ENCODE measurements at places on chromosomes 16 and 17.

GRCh38 chr17:8392674-8393469, 4.8 kb downstream of the RNF222 start:
- no peak for DNase-seq

GRCh38 chr16:57297856-57298255, 13.4 kb upstream of the PLLP start:
- DNase-seq, result no peak

GRCh38 chr17:73647301-73647695, 3.1 kb upstream of the SDK2 start:
- no peak for DNase-seq

GRCh38 chr17:49576917-49577649, 1.4 kb downstream of the NXPH3 start:
- DNase-seq, result no peak

DNA sequence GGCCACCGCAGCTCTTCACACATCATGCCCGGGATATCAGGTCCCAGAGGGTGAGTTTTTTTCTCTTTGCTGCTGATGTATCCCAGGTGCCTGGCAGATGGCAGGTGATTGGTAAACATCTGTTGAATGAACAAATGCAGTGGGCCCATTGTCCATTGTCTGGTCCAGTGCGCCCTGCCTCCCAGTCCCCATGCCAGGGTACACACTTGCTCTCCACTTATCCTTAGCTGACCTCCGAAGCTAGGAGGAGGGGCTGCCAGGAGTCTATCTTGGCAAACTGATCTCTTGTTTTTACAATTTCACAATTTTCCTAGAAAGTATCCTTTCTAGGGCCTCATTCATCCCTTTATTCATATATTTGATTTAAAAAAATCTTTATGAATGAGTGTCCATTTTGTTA, 196.0 kb downstream of the RAB11FIP4 start:
- DNase-seq, result no peak

- no peak for DNase-seq
Observed at GRCh38 chr17:44601539-44601938, 44.3 kb downstream of the FZD2 start.

- DNase-seq, result no peak
Observed at GRCh38 chr17:69724238-69724637, 309.7 kb downstream of the MAP2K6 start.

- DNase-seq, result no peak
Observed at GRCh38 chr16:66459878-66460277, 32.8 kb downstream of the BEAN1 start.

GRCh38 chr17:40611840-40612474, 35.7 kb downstream of the SMARCE1 start:
- no peak for DNase-seq

DNA sequence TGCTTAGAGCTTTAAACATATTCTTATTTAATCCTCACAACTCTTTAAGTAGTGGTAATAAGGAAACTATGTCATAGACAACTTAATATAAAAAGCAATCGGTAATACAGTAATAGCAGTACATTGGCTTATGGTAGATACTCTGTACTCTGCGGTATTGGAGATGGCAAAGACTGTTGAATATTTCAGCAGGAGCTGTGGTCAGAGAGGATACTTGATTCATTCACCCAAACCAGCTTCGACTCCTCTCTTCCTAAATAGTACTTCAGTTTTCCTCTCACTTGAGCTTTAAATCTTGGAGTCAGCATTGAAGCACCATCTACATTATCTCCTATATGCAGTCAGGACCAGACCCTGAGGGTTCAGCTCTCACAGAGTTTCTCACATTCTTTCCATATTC, 169.3 kb downstream of the CYB561 start:
- no peak for DNase-seq

DNA sequence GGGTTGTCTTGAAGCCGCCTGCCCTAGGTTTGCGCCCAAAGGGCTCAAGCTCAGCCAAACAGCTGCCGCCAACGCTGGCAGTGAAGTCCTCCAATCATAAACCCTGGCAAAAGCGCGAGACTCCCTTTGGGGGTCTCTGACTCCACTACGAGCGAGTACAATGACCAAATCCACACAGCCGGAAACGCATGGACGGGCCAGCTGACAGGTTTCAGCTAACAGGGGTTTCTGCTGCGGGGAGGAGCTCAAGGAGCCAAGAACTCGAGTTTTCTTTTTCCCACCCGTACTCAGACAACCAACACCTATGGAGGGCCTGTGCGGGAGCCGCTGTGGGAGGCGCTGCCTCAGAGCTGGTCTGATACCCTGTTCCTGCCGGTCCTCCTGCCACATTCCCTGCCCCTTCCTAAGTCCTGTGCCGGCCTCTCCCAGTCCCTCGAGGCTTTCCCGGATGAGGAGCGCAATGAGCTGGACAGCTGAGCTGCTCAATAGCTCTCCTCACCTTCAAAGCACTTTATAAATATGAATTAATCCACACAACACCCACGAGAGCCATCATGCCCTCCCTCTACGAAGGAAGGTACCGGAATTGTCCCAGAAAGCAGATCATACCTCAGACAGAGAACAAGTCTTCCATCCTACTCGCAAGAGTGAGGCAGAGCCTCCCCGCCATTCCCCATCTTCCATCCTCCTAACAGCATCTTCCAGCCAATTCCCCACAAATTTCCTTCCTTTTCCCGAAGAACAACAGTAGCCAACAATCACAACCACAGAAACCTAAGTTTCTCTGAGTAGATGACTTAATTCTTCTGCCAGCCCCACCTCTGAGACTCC, 6.1 kb downstream of the ABR start:
- no peak for DNase-seq

- no peak for DNase-seq
Observed at GRCh38 chr17:55086635-55087058, 118.1 kb downstream of the STXBP4 start.

GRCh38 chr17:73759324-73759723, 115.1 kb upstream of the SDK2 start:
- no peak for DNase-seq

- DNase-seq, result no peak
Observed at GRCh38 chr17:14004927-14005620, 64.2 kb upstream of the COX10 start.

DNA sequence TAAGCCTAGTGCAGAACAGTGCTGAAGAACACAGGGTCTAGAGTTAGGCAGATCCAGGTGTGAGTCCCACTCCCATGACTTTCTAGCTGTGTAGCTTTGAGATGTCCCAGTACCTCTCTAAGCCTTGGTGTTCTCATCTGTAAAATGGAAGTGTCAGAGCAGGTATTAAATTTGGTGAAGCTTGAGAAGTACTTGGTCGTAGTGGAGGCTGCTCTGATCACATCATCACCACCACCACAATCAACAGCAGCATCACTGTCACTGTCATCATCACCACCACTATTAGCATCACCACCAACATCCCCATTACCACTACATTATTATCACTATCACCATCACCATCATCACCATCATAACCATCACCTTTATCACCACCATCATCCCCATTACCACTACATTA, 132.1 kb downstream of the CMIP start:
- no peak for DNase-seq

GRCh38 chr17:80182118-80182844, 12.5 kb downstream of the CARD14 start:
- no peak for DNase-seq

- DNase-seq, result no peak
Observed at GRCh38 chr17:73396431-73397277, 84.9 kb upstream of the CDC42EP4 start.

DNA sequence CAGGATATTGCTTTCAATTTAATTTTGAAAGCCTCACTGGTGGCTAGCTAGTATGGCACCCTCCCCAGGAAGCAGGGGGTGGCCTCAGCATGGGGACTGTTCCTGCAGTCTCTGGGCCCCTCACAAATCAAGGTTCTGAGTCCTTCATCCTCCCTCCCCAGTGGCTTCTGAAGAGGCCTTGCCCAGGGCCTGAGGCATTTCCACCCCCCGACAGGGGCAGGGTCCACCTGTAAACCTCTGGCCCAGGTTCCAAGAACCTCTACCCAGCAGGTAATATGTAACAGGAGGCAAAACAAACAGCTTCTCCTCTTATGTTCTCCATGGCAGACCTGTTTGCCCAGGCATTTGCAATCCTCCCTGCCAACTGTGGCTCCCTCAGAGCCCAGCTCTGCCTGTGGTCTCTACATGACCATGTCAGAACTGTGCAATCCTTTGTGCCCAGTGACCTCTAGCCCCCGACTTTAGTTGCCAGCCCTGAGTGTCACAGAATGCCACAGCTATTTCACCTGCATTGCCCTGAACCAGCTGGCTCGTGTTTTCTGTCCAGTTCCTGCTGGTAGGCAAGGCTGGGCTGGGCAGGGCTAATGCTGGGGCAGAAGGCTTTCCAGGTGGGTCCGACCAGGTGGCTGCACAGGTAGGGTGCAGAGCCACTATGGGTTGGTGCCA, 14.3 kb downstream of the ACSF2 start:
- no peak for DNase-seq

- DNase-seq, result no peak
Observed at GRCh38 chr17:17227608-17228520, 9.1 kb downstream of the FLCN start.

GRCh38 chr17:52297230-52298010, 138.9 kb upstream of the CA10 start:
- DNase-seq, result no peak

DNA sequence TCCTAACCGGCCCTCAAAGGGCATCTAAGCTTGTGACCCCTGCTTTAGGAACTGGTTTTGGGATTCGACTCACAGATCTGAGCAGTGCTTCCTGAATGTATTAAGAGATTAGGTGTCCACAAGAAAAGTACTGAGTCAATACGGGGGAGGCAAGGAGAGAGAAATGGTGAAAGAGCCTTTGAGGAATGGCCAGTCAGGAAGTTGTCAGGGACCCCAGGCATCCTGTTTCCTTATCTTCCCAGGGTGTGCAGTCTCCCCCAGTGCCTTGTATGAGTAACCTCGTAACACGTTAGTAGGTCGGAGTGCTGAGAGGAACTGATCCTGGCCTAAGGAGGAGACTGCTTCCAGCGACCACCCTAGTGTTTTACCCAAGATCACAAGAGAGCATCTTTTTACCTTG, 16.4 kb upstream of the TMED6 start:
- no peak for DNase-seq

DNA sequence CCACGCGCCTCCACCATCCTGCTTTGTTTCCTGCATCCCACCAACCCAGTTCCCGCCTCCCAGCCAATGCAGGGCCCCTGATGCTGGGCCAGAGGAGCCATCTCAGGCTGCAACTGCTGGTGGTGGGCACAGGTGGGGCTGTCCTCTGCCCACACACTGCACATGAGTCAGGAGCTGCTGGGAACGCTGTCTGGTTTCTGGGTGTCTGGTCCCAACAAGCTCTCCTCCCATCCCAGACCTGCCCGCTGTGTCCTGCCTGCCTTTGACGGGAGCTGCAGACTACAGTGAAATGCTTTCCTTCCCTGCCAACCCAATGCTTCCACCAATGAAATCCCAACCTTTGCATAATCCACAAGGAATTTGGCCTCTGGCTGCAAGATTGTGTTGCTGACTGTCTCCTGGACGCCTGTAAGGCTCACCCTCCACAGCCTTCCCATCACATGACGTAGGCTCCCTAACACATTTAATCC, 98.9 kb downstream of the N4BP1 start:
- DNase-seq, result no peak

DNA sequence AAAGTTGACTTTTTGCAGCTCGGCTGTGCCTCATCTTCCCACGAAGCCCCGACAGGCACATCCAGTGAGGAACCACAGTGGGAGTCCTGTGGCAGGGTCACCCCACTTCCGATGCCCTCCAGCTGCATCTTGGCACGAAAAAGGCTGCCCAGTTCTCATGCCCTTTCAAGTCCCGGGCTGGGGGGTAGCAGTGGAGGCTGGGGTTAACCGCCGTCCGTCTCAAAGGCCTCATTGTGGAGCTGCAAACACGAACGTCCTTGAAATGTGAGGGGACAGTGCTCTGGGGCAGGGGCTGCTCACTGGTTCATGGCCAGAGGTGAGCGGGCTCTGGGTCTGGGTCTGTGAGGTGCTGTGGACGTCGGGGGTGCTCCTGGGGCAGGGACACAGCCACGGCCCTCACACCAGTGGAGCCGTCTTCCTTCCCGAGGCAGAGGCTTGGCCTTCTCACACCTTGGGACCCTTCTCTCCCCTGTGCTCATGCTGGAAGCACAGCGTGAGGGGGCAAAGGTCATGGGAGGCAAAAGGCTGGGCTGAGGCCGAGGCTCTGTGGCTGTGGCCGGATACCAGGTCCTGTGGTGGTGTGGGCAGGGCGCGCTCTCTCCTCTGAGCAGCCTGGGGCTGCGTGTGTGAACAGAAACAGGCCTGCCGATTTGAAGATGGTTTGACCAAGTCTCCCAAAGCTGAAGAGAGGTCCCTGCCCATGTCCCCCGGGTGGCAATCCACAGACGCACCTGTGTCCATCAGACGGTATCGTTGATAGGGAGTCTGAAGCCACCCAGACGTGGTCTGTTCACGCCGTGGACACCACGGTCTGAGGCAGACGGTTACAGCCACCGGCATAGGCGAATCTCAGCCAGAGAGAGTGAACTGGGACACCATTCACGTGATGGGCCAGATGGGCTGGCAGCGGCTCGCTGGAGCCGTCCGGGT, 3.1 kb upstream of the MC1R start:
- no peak for DNase-seq

DNA sequence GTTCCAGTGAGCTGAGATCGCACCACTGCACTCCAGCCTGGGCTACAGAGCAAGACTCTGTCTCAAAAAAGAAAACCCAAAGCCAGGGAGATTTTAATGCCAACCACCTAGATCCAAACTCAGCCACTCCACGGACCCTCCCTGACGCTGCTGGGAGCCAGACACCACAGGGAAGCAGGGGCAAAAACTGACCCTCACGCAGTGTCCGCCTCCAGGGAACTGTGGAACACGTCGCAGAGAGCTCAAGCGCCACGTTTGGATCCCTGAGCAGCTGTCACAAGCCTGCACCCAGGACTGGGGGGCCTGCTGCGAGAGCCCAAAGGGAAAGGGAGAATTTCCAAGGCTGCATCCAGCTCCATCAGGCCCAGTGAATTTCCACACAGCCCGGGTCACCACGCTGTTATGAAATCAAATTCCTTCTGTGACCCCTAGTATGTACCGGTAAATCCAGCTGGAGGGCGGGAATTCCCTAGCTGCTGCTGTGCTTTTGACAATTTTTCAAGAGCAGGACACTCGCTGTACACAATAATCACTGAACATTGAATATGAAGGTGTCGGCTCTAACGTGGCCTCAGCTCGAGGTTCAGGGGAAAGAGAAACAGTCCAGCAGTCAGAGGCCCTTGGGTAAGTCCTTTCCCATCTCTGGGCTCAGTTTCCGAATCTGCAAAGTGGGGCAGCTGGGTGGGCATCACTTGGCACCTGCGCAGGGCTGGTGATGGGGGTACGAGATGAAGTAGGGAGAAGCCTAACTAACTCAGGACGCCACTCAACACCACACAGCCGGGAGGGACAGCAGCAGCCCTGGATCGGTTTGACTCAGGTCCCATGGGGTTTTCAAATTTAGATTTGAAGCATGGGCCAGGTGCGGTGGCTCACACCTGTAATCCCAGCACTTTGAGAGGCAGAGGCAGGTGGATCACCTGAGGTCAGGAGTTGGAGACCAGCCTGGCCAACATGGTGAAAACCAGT, 8.6 kb downstream of the CARHSP1 start:
- no peak for DNase-seq

- no peak for DNase-seq
Observed at GRCh38 chr17:79651761-79652160, 40.9 kb upstream of the RBFOX3 start.

All from GOT3 (cell line).